ENCODE measurements at places on chromosomes 2 and 18.

- DNase-seq = no peak
These were observed 121.0 kb upstream of the KYNU start for GRCh38 chr2:142756430-142756829.

DNA sequence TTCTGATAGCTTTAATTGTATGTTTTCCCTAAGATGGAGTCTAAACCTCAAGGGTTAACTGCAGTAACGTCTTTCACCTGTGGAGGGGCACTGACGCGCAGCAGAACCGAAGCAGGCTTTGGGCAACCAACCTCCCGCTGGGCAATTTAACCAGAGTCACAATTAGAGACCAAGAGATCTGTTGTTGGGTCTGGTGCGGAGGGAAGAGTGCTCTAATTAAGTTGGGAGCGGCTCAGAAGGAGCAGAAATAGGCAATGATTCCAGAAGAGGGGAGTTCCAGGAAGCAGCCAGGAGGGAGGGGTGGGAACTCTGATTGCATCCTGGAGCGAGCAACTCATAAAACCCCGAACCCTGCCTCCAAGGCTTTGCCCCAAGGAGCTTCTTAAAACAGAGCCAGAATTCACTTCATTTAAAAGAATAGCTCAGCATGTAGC is 245.8 kb downstream of the PAX3 start:
- no peak for DNase-seq

GRCh38 chr2:233063976-233064411 is 3.9 kb downstream of the INPP5D start:
- no peak for DNase-seq

- no peak for DNase-seq
These were observed 156.9 kb upstream of the DCC start for GRCh38 chr18:52183107-52183506.

GRCh38 chr2:107380912-107381311 is 445.8 kb upstream of the RGPD4 start:
- no peak for DNase-seq

DNA sequence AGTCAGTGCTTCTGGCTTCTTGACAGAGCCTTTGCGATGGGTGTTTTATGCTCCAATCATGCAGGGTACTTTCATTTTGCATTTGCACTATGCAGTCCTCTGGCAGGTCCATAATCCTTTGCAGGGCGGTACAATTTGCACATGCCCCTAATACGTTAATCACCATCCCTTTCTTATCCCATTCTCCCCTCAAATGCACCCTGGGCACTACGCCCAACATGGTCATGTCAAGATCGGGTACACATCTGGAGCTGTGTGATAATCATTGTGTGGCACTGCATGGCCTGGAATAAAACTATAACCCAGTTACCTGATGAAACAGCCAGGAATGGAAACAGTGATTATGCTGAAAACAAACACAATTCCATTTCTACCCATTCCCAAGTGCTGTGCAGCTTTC is 27.7 kb downstream of the LOXHD1 start:
- DNase-seq = no peak
